Head of caudate nucleus (tissue), 42 donors: ENCODE measurements at places on chromosomes 5 and 9.
A peak's percentile ranks its signal among the peaks of the same experiment; 100 is the strongest.

GRCh38 chr5:79020861-79021561 is 35.9 kb upstream of the ARSB start:
- DNase-seq = peak; percentile 72

DNA sequence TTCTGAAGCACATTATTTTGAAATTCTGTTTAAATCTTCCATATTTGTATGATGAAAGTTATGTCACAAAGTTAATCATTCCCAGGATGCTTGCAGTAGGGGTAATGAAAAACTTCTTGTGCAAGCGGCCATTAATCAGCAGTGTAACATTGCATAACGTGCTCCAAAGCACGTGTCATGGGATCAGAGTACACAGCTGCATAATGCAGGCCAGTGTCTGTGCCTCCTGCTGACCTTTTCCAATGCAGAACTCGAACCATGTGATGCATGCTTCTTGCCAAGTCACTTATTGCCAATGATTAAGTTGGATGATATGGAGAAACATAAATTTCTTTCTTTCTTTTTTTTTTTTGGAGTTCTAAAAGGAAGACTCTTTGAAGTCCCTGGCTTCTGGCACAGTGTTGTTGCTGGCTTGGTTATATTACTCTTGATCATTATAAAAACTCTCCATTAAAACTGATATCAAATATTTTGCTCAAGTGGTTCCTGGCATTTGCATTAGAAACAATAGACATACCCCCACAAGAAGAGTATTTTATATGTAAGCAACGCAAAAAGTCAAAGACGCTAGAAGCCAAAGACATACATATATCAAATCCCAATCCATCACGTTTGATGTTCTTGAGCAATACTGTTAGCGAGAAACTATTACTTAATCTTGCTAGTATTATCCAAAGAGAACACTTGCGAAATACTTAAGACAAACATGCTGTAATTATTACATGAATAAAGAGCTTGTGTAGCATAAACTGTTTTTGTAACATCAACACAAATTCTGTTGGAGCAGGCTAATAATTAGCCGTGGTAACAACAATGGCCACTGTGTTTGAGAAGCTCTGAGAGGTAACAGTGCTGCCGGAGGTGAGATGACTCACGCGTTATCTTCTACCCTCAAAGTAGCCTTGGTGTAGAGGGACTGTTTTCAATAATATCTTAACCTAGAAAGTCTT is 164.2 kb downstream of the AUH start:
- peak; percentile 52 for DNase-seq

DNA sequence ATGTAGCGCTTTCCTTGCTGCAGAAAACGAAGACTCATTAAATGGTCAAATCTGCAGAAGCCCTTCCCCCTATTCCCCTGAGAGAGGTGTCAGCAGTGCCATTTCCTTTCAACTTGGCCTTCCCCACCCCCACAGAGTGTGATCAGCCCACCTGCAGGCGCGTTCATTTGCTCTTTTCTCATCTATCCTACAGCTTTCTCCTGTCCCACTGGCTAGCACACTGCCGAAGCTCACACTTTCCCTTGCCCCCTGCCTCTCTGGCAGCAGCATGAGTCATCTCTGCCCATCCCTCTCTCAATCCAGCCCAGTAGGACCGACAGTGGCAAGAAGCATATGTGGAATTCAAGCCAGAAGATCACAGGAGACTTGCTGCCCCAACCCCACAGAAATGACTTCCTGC is 213.8 kb downstream of the FAM114A2 start:
- no peak for DNase-seq

GRCh38 chr9:114034196-114034595 is 43.9 kb downstream of the AMBP start:
- no peak for DNase-seq

DNA sequence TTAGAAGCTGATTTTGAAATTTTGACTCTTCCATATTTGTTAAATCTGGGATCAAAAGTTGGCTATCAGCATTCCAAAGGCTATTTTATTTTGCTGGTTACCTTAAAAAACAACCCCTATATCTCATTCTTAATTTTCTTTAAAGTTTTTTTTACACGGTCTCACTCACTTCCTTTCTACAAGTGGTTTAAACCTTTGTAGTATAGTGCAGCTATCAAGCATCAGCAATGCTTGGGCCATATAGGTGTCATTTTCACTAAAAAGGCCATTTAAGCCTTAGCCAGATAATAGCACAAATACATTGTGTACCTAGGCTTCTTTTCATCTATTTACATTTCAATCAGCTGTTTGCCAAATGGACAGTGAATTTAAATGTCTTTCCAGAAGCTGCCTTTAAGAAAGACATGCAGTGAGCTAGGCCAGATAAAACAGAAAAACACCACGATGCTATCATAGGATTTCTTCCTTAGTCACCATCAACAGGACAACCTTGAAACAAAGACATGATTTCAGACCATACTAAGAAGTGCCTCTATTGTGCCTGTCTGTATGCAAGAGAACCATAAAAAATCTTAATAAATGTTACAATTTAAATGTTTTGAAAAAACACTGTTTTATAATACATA is 104.2 kb downstream of the RAPGEF6 start:
- no peak for DNase-seq

GRCh38 chr9:94952565-94953373 is 226.3 kb downstream of the AOPEP start:
- DNase-seq = no peak

DNA sequence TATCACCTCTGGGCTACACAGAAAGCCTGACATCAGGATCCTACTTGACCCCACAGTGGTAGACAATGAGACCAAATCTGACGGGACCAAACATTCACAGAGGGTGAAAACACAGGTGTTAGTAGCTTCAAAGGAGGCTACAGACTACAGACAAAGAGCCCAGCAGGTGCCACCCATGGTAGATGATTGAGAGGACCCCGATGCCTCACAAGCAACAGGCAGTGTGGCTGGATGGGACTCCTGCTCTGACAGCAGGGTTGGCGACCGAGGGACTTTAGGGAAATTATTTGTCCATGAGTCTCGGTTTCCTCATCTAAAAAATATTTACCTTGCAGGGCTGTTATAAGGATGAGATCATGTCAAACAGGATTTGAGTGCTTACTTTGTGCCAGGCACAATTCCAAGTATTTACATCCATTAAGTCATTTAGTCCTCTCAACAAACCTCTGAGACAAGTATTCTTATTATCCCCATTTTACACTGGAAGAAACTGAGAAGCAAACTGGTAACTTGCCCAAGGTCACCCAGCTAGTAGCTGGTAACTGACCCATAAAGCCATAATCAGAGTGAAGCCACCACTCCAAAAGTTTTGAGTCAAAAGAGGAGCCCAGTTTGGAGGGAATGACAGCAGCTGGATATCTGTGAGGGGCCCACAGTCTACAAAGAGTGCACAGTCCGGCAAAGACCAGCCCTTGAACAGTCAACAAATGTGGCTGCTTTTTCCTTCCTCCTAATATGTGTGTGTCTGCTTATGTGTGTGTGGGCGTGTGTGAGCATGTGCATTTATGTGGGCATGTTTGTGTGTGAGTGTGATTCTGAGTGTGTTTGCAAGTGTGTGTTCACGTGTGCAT is 502.0 kb downstream of the BNC2 start:
- no peak for DNase-seq

- no peak for DNase-seq
Observed at GRCh38 chr5:142506756-142507155, 179.1 kb downstream of the FGF1 start.

DNA sequence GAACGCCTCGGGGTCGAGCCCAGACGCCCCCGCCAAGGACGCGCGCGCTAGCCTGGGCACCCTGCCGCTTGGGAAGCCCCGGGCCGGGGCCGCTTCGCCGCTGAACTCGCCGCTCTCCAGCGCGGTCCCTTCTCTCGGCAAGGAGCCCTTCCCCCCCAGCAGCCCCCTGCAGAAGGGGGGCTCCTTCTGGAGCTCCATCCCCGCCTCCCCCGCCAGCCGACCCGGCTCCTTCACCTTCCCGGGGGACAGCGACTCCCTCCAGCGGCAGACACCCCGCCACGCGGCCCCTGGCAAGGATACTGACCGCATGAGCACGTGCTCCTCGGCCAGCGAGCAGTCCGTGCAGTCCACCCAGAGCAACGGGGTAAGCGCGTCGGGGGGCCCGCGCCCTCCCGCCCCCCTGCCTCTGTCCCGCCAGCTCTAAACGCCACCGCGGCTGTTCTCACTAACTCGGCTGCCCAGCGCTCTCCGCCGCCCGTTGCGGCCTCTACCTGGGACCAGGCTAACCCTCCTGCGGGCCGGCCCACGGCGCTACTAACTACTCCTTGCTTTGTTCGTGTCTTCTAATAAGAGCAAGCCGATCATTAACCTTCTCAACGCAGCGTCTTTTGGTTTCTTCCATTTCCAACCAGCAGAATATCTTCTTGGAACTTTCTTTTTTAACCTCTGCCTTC is 93.6 kb upstream of the OTULINL start:
- DNase-seq = no peak

DNA sequence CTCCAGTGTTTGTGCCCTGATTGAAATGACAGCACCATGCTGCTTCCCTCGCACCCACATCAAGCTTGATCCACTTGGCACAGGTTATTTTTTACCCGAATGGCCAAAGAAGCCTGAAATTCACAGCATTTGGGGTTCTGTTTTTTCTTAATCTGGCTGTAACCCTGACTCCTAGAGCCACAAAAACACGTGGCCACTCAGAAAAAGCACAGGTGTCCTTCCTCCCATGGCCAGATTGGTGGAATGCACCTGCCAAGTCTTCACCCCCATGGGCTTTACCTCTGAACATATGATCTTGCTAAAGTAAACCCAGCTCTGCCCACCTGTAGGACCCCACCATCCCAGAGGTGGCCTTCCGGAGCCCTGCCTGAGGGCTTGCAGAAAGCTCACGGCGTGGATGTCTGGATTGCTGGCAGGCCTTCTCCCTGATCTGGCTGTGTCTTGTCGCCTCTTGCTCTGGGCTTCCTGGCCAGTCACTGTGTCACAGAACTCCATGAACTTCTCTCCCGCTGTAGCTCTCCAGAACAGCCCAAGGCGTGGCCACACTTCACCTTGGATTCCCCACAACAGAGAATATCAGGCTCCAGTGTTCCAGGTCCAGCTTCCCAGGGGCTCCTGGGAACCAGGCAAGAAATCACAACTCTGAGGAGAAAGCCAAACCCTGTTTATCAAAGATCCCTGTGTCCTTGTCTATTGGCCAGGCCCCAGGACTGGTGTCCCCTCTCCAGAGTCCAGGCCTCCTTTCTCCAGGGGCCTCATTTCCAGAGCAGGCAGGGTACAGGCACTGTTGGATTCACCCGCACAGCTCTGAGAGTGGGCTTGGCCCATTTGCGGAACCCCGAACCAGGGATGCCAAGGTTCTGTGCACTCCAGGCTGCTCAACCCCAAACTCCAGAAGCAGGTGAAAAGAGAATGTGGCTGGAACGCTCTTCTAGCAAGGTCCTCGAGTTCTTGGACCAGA is 272.5 kb downstream of the SYK start:
- DNase-seq = no peak

DNA sequence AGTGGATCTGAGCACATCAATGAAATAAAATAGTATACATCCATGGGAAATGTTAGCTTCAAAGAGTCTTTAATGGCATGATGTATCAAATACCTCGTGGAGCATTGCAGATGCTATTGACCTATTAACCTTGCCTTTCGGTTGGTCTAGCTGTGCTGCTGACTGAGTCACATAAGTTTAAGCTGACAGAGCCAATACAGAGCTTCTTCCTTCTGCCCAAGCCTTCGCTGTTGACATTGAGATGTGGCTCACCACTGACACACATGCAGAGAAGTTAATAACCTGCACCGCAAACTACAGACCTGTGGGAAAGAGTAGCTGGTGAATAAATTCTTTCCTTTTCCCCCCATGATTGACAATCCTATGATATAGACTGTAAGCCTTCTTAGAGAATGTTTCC is 78.2 kb downstream of the LURAP1L start:
- DNase-seq = no peak

GRCh38 chr9:137030538-137031527 is 1.1 kb downstream of the FUT7 start:
- DNase-seq = no peak

GRCh38 chr5:74503-75109 is 17.4 kb upstream of the PLEKHG4B start:
- DNase-seq = no peak

DNA sequence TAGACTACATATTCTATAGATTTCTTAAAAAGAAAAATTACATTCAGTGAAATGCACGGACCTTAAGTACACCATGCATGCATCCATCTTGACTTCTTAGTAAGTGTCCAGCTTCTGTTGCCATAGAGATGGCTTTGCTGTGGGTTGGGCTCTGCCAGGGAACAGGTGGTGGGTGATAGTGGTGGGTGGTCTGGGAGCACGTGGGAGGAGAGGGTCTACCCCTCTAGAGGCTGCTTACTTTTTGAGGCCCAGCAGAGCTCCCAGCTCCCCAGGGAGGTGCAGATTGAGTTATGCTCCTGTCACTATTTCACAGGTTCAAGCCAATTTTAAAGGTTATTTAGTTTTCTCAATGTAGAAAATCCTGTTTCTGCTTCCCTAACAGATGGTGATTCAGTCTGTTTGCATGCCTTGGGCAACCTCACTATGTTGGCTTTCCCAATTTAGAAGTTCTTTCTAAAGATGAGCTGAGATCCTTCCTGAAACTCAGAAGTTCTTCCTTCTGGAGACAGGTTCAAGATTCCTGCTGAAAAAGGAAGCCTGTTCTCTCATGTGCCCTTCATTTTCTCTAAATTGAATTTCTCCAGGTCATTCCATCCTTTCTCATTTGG is 107.4 kb upstream of the LHFPL2 start:
- no peak for DNase-seq

GRCh38 chr5:3883040-3883439 is 287.4 kb downstream of the IRX1 start:
- DNase-seq = no peak

DNA sequence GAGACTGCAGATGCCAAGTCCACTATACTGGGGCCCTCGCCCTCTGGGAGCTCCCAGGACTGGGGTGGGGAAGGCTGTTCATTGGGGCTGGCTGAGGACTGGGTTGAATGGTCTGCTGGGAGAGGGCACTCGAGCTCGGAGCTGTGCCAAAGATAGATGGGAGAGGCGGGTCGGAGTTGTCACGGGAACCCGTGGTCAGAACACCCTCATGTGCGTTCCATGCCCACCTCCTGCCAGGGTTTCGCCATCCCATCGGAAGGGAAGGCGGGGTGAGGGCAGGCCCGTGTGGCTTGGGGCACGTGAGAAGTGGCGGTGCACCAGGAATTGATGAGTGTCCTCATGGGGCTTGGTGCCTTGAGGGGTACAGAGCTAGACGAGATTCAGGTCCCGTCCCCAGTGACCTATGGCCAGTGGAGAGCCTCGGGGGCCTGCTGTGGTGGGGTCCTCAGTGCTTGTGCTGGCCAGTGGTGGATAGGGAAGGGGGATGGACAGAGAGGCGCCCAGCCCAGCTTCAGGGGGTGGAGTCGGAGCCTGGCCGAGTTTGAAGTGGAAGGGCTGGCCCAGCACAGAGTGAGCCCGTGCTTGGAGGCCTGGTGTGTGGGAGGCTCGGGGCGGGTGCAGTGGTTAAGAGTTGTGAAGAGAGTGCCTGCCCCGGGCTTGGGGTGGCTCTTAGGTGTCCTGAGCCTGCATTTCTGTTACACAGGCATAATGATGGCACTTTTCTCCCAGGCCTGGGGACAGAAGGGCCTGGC is 4.3 kb downstream of the CACFD1 start:
- DNase-seq = no peak

DNA sequence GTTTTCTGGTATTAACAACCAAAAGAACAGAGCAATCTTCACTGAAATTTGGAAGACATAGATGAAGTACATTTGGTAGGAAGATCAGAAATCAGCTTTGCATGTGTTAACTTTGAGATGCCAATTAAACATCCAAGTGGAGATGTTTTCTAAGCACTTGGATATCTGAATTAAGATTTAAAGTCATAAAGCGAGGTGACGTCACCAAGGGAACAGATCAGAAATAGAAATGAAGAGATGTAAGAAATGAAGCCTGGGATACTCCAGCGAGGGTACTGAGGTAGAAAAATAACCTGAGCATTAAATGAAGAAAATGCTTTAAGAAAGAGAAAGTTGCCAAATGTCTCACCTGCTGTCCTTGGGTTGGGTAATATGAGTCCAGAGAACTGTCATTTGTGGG is 1223.3 kb downstream of the MAT2B start:
- DNase-seq = no peak
